Substantia nigra (tissue), 51 donors: ENCODE measurements at places on chromosomes 1 and 21.
A peak's percentile ranks its signal among the peaks of the same experiment; 100 is the strongest.

- DNase-seq = peak; percentile 78
Measured at GRCh38 chr21:39313571-39314142, at the start of gene BRWD1. TSS of gene BRWD1 (minus strand) at chr21:39313632. CDS start at chr21:39313491, 141 bp downstream.

DNA sequence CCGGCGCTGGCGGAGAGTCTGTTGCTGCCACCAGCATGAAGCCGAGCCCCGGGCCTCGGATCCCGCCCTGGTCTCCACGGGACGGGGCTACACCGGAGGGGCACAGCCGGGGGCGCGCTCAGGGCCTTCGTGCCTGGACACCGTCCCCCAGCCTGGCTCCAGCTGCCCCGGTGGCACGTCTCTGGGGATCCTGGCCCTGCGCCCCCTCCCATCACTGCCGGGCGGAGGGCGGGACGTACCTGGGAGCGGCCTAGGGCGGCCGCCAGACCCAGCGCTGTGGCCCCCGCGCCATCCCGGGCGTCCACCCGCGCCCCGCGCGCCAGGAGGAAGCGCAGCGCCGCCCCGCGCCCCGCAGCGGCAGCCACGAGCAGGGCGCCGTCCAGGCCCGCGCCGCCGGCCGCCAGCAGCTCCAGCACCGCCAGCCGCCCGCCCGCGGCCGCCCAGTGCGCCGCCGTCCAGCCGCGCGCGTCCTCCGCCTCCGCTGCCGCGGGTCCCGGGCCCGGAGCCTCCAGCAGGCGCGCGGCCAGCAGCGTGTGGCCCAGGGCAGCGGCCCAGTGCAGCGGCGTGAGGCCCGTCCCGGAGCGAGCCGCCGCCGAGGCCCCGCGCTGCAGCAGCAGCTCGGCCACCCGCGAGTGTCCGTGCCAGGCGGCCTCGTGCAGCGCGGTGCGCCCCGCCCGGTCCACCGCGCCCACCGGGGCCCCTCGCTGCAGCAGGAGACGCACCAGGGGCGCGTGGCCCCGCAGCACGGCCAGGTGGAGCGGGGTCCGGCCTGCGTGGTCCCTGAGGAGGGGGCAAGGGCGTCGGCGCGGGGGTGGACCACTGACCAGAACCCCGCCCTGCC is 1.0 kb downstream of the ANKRD65 start:
- no peak for DNase-seq

GRCh38 chr1:190226006-190226405 is 251.7 kb downstream of the BRINP3 start:
- no peak for DNase-seq

DNA sequence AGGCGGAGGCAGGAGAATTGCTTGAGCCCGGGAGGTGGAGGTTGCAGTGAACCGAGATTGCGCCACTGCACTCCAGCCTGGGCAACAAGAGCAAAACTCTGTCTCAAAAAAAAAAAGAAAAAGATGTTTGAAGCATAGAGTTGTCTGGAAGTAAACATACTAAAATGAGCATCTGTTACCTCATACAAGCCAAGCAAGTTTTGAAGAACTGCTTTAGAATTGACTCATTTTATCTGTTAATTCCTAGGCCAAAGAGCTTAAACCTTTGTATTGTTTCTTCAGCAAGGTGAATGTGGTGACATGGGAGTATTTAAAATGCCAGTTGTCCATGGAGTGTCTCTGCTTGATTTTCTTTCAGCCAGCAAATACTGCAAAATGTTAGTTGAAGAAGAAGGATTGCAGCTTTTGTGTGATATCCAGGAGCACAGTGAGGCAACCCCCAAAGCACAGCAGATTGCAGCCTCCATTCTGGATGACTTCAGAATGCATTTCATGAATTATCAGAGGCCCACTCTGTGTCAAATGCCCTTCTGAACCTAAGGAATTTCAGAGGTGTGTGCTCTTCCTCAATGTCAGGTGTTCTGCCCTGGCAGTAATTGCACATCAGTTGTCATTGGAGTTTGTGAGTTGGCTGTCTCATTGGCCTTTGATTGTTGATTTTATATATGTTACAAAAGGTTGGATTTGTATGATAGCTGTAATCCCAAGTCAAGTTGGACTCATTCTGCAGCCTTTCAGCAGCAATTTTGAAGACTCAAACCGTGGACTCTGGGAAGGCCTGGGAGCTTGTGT is 28.9 kb downstream of the ECHDC2 start:
- DNase-seq = no peak

- no peak for DNase-seq
Measured at GRCh38 chr1:95013950-95014574, 58.7 kb downstream of the ALG14 start.

DNA sequence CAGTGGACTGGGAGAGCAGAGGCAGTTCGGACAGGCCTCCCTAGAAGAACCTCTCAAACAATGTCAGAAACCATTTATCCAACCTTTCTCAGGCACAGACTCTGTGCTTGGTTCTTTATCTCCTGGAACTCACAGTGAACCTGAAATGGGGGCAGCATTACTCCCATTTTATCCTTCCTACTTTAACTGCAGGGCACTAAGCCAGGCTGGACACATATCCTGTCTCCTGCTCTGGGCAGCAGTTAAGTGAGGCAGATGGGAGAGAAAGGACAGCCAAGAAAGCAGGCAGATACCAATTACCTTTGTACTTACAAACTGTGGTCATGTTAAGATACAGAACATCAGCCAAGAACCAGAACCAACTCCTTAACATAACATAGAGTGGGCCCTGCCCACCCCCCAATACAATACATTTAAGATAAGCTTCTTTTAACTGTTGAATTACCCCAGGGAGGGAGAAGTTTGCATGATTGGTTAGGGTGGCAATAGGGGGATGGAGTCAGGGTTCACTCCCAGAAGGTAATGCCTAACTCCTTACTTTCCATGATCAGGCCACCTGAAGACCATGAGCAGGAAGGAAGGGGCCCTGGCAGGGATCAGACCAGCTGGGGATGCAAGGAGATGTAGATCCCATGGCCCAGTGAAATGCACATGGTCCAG is 10.9 kb downstream of the KDF1 start:
- DNase-seq = no peak

DNA sequence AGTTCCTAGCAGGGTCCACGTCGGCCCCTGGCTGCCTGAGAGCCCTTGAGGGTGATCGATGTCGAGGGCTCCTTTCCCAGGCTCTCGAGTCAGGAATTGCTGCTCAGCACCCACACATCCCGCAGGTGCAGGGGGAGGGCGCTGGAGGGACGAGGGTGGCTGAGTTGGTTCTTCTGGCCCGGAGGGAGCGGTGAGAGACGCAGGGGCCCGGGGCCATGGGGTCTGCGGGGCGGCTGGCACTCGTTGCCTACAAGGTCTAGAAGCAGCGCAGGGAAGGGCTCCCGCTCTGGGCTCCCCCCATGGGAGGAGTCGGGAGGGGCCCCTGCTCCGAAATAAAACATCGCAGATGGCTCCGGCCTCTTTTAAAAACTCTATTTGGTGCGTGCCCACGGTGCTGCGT is 18.2 kb downstream of the PANK4 start:
- no peak for DNase-seq

DNA sequence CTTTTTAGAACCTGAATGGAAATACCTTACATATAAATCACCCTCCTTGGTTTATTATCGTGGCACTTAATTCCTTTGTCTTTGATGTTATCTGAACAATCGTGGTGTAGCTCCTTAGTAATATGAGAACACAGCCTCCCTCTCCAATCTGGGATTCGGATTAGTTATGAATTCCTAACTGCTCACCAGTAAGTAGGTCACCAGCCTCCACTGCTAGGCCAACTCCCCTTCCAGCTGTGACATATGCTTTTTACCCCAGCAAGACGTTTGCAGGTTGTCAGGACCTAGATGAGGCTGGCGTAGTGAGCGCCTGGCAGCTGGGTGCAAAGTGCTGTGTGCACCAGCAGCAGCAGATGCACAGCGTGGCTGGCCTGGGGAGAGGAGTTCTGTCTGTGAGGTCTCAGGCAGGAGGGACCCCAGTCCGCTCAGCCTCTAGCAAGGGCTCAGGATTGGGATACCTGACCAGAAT is 38.2 kb downstream of the NTPCR start:
- DNase-seq = no peak

DNA sequence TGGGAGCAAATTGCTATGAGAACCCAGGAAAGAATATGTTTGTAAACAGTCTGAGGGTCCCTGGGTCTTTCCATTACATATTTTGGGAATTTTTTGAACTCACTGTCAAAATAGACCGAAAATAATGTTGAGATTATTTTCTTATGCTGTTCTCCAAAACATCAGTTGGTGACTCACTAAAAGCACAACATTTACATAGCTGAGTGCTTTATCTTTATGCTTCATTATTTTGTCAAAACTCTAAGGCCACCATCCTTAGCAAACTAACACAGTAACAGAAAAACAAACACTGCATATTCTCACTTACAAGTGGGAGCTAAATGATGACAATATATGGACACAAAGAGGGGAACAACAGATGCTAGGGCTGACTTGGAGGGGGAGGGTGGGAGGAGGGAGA is 459.3 kb downstream of the ADGRL2 start:
- no peak for DNase-seq

DNA sequence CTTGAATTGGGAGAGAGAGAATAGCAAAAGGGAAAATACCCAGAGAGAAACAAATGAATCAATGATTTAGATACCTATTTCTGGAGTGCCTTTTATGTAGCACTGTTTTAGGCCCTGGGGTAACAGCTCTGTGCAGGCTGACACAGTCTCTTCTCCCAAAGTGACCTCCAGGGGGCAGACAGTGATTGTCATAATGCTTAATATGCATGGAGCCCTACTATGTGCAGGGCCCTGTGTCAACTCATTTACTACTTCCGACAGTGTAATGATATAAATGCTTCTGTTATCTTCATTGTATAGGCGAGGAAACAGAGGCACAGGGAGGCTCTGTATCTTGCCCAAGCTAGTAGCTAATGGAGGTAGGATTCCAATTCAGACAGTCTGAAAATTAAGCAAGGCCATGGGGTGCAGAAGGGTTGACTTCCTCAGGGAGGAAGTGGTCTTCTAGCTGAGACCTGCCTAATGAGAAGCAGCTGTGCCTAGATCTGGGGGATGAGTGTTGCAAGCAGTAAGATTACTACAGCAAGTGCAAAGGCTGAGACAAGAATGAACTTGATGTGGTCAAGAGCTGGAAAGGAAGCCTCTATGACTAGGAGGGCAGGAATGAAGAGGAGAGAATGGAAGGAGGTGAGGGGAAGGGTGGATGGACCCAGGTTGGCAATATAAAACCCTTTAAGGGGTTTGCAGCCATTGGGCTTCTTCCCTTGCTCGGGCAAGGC is 16.2 kb upstream of the SERINC2 start:
- no peak for DNase-seq

GRCh38 chr1:54668567-54668966 is 27.0 kb downstream of the MROH7 start:
- no peak for DNase-seq

- DNase-seq = no peak
Measured at GRCh38 chr1:61910035-61910434, 167.8 kb downstream of the PATJ start.

GRCh38 chr1:234779160-234779538 is 169.2 kb upstream of the IRF2BP2 start:
- no peak for DNase-seq

DNA sequence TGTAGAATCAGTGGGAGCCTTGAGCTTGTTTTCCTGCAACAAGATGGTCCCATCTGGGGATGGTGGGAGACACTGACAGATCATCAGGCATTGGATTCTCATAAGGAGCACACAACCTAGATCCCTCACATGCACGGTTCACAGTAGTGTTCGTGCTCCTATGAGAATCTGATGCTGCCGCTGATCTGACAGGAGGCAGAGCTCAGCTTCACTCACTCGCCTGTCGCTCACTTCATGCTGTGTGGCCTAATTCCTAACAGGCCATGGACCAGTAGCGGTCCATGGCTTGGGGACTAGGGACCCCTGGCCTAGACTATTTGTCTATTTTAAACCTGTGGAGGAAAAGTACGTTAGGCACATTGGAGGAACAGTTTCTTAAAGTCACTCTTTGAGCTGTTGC is 140.0 kb downstream of the EDEM3 start:
- DNase-seq = no peak

DNA sequence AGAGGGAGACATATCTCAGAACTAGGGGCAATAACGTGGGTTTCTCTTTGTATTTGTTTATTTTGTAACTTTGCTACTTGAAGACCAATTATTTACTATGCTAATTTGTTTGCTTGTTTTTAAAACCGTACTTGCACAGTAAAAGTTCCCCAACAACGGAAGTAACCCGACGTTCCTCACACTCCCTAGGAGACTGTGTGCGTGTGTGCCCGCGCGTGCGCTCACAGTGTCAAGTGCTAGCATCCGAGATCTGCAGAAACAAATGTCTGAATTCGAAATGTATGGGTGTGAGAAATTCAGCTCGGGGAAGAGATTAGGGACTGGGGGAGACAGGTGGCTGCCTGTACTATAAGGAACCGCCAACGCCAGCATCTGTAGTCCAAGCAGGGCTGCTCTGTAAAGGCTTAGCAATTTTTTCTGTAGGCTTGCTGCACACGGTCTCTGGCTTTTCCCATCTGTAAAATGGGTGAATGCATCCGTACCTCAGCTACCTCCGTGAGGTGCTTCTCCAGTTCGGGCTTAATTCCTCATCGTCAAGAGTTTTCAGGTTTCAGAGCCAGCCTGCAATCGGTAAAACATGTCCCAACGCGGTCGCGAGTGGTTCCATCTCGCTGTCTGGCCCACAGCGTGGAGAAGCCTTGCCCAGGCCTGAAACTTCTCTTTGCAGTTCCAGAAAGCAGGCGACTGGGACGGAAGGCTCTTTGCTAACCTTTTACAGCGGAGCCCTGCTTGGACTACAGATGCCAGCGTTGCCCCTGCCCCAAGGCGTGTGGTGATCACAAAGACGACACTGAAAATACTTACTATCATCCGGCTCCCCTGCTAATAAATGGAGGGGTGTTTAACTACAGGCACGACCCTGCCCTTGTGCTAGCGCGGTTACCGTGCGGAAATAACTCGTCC is 1.3 kb upstream of the OLIG2 start:
- DNase-seq = no peak

DNA sequence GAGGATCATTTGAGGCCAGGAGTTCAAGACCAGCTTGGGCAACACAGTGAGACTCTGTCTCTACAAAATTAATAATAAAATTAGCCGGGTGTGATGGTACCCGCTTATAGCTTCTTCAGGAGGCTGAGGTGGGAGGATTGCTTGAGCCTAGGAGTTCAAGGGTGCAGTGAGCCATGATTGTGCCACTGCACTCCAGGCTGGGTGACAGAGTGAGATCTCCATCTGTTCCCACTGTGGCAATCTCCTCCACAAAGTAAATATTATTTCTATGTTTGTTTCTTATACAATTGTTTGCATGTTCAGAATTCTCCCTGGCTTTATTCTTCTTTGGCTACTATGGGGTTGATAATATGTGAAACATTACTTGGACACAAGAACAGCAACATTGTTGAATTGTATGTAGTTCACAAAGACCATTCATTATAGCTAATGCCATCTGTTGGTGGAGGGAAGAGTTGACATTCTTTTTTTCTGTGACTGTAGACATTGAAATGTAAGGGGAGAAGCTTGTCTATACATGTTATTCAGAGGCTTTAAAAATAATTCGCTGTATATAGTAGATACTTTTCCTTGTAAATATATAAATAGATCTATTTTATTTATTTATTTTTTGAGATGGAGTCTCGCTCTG is 47.8 kb upstream of the SRSF10 start:
- no peak for DNase-seq
